ENCODE measurements at places on chromosomes 7 and 10.
A peak's percentile ranks its signal among the peaks of the same experiment; 100 is the strongest.

DNA sequence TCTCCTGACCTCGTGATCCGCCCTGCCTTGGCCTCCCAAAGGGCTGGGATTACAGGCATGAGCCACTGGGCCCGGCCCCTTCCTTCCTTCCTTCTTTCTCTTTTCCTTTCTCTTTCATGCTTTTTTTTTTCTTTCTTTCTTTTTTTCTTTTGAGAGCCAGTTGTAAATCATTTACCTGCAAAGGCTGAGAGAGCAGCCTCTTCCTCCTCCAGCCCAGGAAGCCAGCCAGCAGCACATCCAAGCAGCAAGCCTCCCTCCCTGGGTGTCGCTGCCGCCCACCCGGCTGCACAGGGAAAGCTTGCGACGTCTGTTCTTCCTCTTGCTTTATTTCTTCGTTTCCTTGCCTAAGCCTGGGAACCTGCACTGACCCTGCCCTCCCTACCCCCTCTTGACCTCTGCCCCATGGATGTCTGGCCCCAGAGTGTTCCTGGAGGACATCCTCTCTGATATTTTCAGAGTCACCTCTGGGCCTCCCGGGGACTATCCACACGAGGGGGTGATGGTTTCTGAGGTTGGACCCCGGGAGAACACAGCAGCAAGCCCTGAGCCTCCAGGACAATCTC lies 62.8 kb upstream of the MYL10 start:
- no peak for DNase-seq

GRCh38 chr10:26491934-26492333 lies 53.8 kb downstream of the APBB1IP start:
- DNase-seq, result no peak

- no peak for DNase-seq
These were observed 163.2 kb downstream of the SH2D4B start for GRCh38 chr10:80700760-80701444.

GRCh38 chr10:9709849-9710248 lies 1307.8 kb upstream of the CELF2 start:
- DNase-seq, result no peak

DNA sequence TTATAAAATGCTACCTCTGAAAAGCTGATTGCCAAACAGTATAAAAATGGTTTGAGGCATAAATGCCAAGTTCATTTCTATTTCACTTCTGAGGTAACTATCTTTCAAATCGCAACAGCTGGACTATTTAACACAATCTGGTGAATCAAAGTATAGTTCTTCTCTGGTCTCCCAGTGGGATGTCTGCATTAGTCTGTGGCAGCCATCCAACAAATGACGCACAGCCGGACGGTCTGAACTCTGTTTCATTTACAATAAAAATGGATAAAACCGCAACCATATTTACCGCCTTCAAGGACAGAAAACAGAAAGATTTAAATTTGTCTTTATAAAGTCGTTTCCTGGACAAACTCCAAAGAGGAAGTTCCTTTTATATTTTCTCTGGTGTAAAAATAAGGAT lies 41.9 kb downstream of the ENO4 start:
- peak; percentile 37 for DNase-seq

Measured in left lung (tissue), 14 donors.